Activated CD8-positive, alpha-beta T cell treated with anti-CD3 and anti-CD28 coated beads, Interleukin-2, amount 10 ng/mL, durations not matched to agents 7 days and 5 days (primary cell): ENCODE measurements at places on chromosomes 2 and 18. TPM values are rescaled to one million over a fixed set of nuclear protein-coding genes. Genes with fewer than 3 reads are reported as not detected.

The SKA1 gene
- total RNA-seq: 48.9 TPM

The LIPG gene
- not detected for total RNA-seq

The MRO gene
- not detected for total RNA-seq

The RNF125 gene
- 26.5 TPM for total RNA-seq

The KCNJ3 gene
- not detected for total RNA-seq

The COL3A1 gene
- not detected for total RNA-seq

The RGPD3 gene
- total RNA-seq: 0.24 TPM

The C2orf66 gene
- total RNA-seq: 0.13 TPM

The UGT1A5 gene
- total RNA-seq: not detected

The SOWAHC gene
- total RNA-seq: not detected

The CFC1 gene
- total RNA-seq: not detected

DNA sequence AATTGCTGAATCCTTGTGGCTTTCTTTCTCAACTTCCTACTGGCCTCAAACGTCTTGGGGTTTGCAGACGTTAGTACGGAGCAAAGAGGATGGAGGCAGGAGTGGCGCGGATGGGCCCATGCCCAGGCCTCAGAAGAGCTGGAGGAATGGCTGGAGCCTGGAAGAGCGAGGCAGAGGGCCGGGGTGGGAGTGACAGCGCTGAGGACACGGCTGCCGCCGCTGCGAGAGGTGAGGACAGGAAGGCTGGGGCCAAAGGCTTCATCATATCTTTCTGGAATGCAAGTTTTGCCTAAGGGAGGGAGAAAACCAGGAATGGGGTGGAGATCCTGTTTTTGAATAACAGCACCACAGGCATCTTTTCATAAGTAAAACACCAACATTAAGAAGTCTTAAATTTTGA is 178.5 kb upstream of the SESTD1 start:
- no peak for DNase-seq

DNA sequence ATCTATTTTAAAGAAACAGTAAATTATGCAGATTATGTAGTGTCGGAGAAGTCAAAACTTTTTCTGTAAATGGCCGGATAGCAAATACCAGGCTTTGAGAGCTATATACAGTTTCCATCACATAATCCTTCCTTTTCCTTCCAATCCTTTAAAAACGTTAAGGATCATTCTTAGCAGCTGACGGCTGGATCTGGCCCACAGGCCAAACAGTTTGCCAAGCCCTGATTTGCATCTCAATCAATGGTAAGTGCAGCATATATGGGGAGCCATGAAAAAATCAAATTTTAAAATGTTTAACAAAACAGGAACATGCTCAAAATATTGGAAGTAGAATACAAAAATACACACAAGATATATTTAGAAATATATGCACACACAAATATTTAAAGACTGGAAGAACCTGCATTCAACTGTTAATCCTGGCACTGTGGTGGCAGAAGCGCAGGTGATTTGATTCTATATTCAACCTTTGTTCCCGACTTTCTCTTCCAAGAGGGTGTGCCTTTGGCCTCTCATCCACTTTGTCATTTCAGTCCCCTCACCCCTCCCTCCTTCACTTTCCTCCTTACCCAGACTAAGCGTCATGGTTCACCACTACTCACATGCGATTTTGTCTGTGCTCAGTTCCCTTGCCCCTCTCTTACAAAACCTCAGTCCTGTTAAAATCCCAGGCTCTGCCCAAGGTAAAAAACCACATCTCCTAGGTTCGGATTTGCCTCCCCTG is 27.3 kb downstream of the NDUFA10 start:
- no peak for DNase-seq

- DNase-seq: no peak
Observed at GRCh38 chr2:178828486-178828881, 21.3 kb upstream of the TTN start.

GRCh38 chr2:136022396-136023146 is 37.1 kb upstream of the DARS1 start:
- no peak for DNase-seq

DNA sequence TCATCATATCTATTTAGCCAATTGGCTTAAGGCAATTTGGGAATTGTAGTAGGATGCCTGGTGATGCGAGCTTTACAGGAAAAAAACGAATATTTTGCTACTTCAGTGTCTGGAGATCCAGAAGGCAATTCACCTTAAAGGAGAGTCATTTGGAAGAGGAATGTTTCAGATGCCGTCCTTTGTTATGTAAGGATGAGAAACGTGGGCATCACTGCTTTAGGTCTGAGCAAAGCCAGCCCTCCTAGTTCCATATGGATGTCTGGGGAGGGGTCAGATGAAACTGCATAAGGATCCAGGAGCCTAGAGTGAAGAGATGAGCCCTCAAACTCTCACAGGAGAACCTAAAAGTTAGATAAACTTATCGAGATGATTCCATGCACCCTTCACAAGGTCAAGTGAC is 30.9 kb upstream of the DOCK10 start:
- no peak for DNase-seq

GRCh38 chr2:240604291-240604938 is 17.9 kb downstream of the CAPN10 start:
- no peak for DNase-seq

DNA sequence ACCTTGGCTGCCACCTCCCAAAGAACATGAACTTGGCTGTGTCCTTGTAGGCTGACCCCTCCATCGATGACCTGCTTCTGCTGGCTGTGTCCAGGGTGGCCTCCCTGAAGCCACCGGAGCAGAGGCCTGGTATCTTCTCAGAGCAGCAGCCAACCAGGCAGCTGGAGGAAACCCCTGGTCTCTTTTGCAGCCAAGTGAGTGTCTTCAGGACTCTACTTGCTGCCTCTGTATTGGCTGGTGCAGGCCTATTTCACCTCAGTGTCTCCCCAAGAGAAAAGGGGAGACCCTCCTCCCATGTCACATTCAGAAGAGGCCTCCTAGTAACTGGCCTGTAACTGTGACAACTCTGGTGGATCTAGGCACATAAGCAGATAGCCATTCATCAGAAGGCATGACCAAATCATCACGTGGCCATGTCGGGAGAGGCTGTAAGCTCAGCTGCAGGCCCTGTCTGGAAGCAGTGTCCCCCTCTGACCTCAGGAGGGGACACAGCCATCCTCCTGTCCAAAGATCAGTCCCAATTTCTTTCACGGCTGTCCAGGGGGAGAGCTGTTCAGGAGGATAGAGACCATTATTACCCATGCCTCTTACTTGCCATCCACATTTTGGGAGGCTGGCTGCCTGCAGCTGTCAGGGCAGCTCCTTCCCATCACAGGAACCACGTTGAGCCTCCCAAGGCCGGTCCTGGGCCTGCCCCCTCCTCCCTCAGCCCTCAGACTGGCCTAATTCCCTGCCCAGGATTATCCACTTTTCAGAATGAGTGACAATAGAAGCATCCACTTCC is 20.9 kb upstream of the ROCK2 start:
- no peak for DNase-seq
